Aorta (tissue), 5 donors: ENCODE measurements at places on chromosomes 3 and 15. TPM values are rescaled to one million over a fixed set of nuclear protein-coding genes. Genes with fewer than 3 reads are reported as not detected.

The CCR5 gene
- 5.7 TPM for total RNA-seq

The SLC28A2 gene
- total RNA-seq: not detected

DNA sequence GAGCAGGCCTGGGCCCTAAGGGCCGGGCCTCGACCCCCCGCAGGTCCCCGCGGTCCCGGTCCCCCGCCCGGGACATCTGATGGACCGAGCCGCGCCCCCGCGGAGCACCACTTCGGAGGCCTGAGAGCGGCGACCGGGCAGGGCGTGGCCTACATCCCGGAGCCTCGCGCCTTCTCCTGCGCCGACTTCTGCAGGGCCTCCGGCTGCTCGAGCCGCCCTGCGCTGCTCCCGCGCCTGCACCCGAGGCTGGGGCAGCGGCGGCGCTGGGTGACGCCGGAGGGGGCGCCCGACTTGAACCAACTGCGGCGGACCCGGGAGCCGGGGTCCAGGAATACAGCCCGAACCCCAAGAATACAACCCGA, 14.9 kb upstream of the GP9 start:
- DNase-seq: peak; percentile 85

DNA sequence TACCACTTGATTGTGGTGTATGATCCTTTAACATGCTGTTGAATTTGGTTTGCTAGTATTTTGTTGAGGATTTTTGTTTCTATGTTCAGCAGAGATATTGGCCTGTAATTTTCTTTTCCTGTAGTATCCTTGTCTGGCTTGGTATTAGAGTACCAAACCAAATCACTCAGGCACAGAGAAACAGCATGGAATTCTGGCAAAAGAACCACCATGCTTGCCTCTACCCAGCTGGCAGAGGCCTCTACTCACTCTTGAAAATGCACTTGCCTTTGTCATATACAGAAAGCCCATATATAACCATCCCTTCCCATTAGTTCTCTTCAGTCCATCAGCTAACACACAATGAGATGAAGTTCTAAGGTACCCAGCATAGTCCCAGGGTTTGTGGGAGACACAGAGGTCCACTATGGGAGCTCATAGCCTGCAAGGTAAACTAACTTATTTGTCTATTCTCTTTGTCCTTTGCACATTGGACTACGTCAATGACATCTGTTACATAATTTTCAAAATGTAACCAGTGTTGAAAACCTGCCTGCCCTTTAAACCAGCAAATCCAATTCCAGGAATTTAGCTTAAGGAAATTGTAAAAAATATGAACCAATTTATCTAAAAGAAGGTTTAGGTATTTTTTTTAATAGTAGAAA, 82.1 kb upstream of the POMGNT2 start:
- DNase-seq: no peak

DNA sequence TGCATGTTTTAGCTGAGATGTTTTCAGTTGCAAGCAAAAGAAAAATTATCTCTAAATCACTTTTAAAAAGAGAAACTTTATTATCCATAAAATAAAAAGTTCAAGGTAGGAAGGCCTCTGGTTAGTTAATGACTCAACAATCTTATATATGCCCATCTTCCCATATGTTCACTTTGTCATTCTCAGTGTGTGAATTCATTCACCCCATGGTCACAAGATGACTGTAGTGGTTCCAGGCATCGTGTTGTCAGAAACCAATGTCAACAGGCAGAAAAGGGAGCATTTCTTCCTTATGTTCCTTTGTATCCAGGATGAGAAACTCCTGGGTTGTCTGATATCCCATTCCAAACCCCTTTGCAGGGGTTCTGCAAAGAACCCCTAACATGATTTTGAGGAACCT, 119.9 kb upstream of the RAP2B start:
- no peak for DNase-seq

GRCh38 chr3:105976196-105976595, 107.4 kb upstream of the CBLB start:
- DNase-seq: no peak

DNA sequence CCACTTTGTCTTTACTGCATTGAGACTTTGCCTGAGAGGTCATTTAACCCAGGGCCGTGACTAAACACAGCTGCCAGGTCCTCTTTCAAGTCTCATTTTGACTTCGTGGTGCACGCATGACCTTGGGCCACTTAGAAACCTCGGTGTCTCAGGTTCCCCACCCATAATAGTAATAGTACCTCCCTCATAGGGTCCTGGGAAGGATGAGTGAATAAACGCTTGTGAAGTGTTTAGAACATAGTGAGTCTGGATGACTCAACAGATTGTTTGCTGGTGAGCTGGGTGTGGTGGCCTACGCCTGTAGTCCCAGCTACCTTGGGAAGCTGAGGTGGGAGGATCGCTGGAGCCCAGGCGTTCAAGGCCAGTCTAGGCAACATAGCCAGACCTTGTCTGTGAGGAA, 56.3 kb downstream of the BDH1 start:
- DNase-seq: no peak

DNA sequence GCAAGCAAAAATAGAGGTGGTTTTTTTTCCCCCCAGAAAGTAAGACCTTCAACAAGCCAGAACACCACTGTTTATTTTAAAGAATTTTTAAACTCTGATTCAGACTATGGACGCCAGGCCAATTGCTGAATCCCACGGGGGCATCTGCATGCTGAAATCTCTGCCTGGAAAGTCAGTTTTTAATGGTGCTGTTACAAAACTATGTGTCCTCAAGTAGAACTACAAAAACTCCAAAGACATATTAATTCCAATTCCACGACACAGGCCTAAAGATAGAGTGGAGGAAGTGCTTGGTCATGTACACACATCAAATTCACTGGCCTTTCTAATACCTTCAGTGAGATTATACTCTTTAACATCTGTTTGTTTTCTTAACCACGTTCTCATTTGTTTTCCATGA, 490.5 kb upstream of the NR2F2 start:
- DNase-seq: peak; percentile 87

The CKMT1B gene
- not detected for total RNA-seq

DNA sequence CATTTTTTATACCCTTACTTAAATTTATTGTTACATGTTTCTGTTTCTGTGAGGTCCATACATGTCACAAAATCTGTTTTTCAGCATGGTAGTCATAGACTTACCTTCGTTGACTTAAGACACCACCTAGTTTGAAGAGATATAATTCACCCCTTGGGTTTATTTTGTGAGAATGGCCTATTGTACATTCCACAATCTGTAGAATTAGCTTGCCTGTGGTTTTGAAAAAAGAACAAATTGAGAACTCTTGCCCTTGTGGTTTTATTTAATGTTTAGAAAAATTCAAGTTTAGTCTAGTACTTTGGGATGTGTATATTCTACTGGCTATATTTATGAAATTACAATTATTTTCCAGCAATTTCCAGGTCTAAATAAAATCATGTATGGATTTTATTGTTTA, 31.6 kb downstream of the FILIP1L start:
- DNase-seq: no peak

- no peak for DNase-seq
Observed at GRCh38 chr15:71202712-71203111, 87.4 kb downstream of the THSD4 start.

DNA sequence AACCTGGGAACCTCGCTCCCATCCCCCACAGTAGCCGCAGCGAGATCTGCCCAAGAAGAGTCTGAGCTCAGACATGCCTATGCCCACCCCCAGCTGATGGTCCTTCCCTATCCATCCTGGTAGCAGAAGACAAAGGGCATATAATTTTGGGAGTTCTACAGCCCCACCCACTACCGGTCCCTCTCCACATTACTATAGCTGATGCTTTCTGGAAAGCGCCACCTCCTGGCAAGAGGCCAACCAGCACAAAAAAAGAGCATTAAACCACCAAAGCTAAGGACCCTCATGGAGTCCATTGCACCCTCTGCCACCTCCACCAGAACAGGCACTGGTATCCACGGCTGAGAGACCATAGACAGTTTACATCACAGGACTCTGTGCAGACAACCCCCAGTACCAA, 168.4 kb downstream of the MEGF11 start:
- no peak for DNase-seq

The ROPN1 gene
- total RNA-seq: not detected

- DNase-seq: no peak
Observed at GRCh38 chr3:115470254-115470653, 153.1 kb upstream of the GAP43 start.

- peak; percentile 45 for DNase-seq
Observed at GRCh38 chr15:68209735-68210408, 4.7 kb upstream of the CALML4 start.

- DNase-seq: no peak
Observed at GRCh38 chr3:99541181-99541580, 97.2 kb upstream of the COL8A1 start.

DNA sequence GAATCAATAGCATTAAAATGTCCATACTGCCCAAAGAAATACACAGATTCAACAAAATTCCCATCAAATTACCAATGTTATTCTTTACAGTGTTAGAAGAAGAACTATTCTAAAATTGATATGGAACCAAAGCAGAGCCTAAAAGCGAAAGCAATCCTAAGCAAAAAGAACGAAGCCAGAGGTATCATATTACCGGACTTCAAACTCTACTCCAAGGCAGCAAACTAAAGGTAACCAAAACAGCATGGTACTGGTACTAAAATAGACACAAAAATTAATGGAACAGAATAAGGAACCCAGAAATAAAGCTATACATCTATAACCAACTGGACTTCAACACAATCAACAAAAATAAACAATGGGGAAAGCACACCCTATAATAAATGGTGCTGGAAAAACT, 167.5 kb downstream of the ADAMTS9 start:
- DNase-seq: no peak

The AVEN gene
- 18.1 TPM for total RNA-seq

The C3orf85 gene
- not detected for total RNA-seq

The PLA2G4E gene
- not detected for total RNA-seq

The GLDN gene
- total RNA-seq: 49.2 TPM

GRCh38 chr15:81285461-81285860, 38.5 kb downstream of the STARD5 start:
- no peak for DNase-seq

DNA sequence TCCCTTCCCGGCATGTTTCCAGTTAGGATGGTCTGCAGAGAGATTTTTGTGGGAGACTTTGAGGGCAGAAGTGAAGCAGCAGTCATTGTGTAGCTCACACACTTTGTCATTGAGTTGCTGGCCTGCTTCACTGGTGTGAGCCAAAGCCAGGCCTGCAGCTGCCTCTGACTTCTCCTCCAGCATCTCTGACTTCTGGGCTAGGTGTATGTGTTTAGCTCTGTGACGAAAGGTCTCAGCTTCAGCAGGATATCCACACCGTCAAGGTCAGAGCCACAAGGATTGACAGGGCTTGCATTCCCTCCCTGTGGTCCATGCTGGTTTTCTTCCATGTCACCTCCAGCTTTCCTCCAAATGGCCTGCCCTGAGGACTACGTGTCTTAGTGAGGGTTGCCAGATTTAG, 57.1 kb upstream of the OSBPL11 start:
- DNase-seq: no peak

- DNase-seq: peak; percentile 83
Observed at GRCh38 chr15:73897441-73898261, 24.3 kb downstream of the TBC1D21 start.

The ACP3 gene
- 1.2 TPM for total RNA-seq

DNA sequence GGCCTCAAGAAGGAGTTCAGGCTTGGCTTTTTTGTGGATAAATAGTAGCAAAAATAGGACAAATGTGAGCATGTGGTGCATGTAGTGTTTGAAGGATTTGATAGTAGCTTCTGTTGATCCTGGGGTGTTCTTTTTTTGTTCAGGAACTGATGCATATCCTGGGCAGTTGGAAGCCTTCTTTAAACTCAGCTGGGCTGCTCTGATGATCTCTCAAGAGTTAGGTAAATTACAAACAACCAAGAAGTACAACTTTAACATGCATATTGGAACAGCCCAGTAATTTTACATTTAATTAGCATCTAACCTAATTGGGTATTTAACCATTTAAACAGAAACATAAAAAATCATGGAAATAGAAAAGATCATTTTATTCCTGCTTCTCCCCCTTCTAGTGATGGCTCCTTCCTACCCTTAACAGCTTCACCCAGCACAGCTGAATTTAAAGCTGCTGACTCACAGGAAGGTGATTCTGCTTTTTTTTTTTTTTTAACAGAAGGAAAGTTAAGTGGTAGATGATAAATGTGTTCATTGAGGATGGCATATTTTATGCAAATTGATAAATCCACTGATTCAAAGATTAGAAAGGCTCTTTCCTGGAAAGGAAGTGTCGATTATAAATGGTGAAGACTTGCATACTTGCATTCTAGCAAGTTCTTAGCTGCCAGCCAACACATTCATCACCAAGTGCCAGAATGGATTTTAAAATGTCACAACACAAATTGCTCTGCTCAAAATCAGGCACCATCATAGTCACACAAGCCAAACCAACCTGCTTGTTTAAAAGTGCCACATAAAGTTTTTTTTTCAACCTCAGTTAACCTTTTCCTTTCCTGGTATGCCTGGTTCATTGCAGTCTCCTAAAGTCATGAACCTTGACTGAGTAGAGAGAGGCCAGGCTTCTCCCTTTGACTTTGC, 20.0 kb downstream of the SLC35G2 start:
- DNase-seq: no peak

- peak; percentile 85 for DNase-seq
Observed at GRCh38 chr3:177197727-177198460, 612 bp upstream of the TBL1XR1 start.

GRCh38 chr3:158935846-158936245, 134.0 kb downstream of the MFSD1 start:
- no peak for DNase-seq

GRCh38 chr3:122312826-122313225, 12.2 kb upstream of the CSTA start:
- no peak for DNase-seq

DNA sequence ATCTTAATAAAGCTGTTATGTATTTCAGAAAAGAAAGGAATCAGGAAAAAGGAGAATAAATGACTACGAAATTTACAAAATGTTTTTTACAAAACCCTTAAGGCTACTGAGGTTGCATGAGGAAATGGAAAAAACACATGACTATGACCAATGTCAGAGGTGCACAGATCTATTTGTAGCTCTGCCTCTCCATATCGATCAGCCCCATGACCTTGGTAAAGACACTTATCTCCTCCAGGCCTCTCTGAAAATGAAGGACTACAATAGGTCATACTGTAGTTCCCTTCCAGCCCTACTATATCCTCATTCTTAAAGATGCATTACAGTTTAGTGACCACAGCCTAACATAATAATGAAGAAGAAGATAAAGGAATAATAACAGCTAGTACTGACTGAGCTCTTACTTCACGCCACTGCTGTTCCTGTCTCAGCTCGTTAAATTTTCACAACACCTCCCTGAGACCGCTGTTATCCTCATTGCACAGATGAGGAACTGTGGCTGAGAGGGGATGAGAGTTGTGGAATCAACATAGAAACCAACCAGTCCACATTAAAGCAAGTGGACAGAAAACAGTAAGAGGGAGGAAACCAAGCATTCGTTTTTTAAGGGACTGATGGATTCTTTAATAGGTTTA, 163.2 kb downstream of the MAGI1 start:
- no peak for DNase-seq

DNA sequence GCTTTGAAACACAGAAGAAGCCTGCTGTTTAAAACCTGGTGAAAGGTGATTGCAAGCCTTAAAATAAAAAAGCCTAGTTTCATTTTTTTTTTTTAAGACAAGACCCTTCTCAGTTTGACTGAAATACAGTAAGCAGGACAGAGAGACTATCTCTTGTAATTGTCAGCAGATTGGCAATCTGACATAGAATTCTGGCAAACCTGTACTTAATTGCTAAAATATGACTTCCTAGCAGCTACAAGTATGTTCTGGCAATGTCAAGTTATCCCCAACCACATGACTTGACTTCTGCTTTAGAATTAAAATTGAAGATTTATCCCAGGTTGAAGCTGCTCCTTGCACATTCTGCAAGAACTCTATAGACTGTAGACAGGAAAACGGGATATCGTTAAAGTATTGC, 232.8 kb upstream of the NR2F2 start:
- DNase-seq: no peak

The RPUSD3 gene
- total RNA-seq: 28.5 TPM
